Astrocyte (in vitro differentiated cells and primary cell): ENCODE measurements at places on chromosomes 6 and 20. TPM values are rescaled to one million over a fixed set of nuclear protein-coding genes. Genes with fewer than 3 reads are reported as not detected.

The FAM83B gene
- 0.79 and 1.9 TPM in 2 replicates for total RNA-seq

The EBF4 gene
- total RNA-seq = 2.3 and 4.1 TPM in 2 replicates

GRCh38 chr6:25064006-25064405, 128.2 kb upstream of the RIPOR2 start:
- no peak for DNase-seq

DNA sequence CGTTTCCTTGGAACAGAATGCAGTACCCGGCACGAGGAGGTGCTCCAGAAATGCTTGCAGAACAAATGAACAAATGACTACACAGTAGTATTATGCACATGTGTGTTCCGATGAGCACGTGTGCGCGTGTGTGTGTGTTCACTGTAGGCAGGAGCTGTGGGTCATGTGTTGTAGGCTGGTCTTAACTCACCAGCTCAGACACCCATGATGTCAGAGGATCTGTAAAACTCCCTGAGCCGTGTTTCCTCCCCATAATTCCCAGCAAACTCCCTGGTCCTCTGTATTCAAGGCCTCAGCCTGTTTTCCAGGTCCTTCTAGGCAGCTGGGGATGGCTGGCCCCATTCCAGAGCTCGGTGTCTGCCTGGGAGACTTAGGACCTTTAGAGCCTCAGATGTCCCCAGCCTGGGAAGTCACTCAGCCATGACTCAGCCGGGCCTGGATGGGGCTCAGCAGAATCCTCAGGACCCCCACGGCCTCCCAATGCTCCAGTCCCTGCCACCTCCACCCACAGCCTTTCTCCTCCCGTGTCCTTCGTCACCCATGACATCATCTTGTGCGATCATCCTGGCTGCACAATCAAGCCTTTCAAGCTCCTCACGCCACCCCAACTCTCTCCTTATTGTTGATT, 475.0 kb upstream of the SULF2 start:
- peak; percentile 14 for DNase-seq

GRCh38 chr20:35837577-35838195, 65.9 kb downstream of the PHF20 start:
- peak; percentile 47 for DNase-seq

DNA sequence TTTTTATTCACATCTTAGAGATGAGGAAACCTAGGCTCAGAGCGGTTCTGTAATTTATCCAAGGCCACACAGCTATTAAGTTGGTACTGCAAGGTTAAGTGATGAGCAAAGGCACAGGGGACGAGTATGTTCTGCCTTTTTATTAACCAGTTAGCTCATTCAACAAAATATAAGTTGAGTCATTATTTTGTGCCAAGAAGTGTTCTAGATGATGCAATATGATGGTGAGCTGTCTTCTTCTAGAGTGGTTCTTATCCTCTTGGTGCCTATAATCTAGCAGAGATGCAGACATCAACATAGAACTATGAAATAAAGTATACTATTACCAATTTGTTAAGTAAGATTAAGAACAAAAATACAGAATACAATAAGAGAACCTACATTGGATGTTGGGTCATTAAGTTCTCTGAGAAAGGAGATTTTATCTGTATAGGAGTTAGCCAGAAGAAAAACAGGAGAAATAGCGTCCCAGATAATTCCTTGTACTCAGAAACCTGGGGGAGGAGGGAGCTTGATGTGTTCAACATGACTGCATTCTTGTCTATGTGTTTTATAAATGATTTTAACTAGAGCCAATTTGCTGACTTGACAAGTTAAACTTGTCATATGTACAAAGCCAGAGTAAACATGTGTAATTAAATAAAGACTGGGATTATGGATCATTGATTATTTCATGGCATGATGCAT, 122.3 kb downstream of the TBXT start:
- DNase-seq = no peak

GRCh38 chr20:61748376-61748775, 317.3 kb downstream of the TAF4 start:
- peak; percentile 50 for DNase-seq
